ENCODE measurements at places on chromosomes 1 and 21.

- no peak for DNase-seq
Measured at GRCh38 chr1:27646676-27647075, 11.7 kb upstream of the FGR start.

DNA sequence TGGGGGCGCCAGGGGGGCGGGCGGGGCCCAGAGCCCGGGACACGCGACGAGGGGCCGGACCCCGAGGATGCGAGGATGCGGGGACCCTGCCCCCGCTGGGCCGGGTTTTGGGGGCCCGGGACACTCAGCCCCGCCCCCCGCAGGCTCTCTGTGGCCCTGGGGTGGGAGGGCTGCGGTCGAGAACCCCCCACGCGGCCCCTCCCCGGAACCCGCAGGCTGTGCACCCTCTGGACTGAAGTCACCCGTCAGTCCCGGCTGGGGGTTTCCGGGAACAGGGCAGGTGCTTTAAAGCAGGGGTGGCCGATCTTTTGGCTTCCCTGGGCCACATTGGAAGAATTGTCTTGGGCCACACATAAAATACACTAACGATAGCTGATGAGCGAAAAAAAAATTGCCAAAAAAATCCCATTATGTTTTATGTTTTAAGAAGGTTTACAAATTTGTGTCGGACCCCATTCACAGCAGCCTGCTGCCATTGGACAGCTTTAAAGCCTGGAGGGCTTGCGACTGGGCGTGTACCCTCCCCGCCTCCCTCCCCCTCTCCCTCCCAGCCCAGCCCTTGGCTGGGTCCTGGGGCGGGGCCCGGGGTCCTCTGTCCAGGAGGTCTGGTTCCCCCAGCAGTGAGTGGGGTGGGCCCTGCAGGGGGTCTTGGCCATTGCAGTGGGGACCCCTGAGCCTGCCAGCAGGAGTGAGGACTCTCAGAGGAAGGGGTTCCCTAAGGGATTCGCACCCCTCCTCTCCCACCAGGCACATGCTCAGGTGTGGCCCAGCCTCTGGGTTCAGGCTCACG is 21.6 kb upstream of the C1orf159 start:
- peak; percentile 72 for DNase-seq

DNA sequence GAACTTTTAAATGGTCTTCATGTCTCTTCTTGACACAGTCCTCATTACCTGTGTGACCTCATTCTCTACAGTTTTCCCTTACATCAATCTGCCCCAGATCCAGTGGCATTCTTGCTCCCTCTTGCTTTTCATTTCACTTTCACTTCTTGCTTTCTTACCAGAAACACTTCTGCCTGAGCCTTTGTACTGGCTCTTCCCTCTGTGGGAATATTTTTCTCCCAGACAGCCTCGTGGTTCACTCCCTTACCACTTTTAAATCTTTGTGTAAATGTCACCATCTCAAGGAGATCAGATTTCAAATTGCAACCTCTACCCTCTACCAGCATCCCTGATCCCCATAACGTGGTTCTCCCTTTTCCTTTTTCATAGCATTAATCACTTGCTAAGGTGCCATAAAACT is 73.2 kb downstream of the DISC1 start:
- DNase-seq = no peak

DNA sequence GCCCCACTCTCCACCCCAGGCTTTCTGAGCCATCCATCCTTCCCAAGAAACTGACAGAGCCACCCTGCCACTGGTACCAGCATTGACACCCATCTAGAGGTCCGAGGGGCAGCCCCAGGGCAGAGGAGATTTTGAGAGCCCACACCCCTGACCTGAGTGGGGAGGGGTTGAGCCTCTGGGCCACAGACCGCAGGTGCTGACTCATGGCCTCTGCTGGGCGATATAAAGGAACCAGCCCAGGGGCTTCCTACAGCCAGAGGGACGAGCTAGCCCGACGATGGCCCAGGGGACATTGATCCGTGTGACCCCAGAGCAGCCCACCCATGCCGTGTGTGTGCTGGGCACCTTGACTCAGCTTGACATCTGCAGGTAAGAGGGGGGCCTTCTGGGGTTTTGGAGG is at the start of gene PADI4:
Gene PADI4, plus strand, starts transcription at position 252 of the 400 bp plus-strand sequence. Its CDS starts 26 bp downstream, at position 278.
- no peak for DNase-seq

DNA sequence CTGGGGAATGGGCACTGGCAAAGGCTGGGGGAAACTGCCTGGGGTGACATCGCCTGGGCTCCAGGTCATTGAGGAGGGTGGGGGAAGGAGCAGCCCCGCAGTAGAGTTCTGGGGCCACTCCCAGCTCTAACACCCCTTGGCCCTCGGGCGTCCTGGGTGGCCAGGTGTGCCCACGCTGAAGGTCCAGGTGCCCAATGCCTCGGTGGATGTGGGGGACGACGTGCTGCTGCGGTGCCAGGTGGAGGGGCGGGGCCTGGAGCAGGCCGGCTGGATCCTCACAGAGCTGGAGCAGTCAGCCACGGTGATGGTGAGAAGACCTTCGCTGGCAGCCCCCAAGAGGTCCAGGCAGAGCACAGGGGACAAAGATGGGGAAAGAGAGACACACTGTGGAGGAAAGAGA is 7.7 kb downstream of the NTRK1 start:
- DNase-seq = no peak

GRCh38 chr1:56461158-56462127 is 117.9 kb downstream of the PLPP3 start:
- no peak for DNase-seq

DNA sequence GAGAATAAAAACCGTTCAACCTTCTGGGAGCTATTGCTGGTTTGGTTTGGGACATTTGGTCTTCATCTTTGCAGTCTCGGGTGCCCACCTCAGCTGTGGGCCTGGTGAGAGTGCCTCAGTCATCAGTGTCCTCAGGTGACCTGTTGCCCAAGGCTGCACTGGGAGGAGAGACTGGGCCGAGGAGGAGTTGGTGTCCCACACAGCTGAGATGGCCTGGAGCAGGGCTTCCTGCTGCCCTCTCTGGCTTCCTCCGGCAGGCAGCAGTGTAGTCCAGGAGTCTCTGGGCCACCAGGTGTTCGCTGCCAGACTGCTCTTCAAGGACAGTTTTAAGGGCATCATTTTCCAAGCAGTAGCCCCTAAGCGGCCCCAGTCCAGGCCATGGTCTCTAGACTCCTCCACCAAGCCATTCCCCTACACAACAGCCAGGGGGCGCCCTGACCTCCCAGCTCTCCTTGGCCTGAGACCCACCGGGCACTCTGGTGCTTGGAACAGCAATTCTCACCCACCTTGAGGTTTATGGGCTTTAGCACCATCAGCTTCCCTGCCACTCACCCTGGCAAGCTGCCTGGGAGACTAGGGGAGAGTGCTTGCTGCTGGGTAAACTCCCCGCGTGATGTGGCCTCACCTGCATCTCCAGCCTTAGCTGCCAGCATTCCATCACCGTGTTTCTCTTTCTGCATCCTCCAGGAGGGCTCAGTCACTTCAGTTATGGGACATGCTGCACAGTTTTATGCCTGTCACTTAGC is 9.1 kb upstream of the SYTL1 start:
- DNase-seq = no peak

- DNase-seq = peak; percentile 69
Measured at GRCh38 chr1:110312188-110313121, 26.7 kb upstream of the RBM15 start.

DNA sequence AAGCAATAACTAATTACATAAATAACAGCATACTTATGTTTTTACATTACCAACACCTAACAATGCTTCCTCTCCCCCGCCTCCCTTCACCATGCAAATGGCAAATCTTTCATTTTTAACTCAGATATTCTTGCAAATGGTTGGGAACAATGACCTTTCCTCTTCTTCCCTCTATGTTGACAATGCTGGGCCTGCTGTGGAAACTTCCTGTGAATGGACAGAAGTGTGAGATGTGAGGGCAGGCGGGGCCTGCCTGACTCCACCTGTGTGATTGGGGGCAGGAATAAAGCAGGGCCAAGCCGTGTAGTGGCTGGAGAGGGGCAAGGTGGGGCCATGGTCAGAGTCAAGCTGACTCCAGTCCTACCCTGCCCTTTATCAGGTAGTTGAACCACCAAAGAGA is 289.6 kb downstream of the RPS6KC1 start:
- DNase-seq = no peak

DNA sequence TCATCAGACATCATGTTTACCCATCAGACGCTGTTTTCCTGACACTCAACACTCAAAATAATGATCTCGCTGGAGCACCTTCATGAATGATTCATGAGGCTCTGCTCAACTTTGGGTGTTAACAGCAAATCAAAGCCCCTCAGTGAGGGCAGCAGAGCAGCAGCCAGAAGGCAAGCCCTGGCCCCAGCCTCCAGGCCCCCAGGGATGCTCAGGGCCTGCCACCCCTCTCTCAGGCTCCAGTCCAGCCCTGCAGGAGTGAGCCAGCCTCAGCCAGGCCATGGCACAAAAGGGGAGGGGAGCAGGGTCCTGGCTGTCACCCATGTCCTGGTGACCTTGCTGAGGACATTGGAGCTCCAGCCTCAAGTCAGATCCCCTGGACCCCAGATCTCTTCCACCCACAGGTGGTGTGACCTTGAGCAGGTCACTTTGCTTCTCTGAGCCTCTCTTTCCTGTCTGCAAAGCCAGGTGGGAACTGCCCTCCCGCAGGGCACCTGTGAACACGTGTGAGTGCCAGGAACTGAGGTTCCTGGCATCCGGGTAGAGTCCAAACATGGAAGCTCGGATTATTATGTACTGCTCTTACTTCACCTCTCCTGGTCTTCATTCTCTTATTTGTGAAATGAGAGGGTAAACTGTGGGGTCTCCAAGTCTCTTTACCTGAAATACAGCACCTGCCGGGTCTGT is 161.6 kb upstream of the VAMP3 start:
- peak; percentile 76 for DNase-seq

GRCh38 chr1:204377800-204378668 is 18.3 kb upstream of the PLEKHA6 start:
- peak; percentile 82 for DNase-seq

GRCh38 chr1:235331401-235331800 is 3.0 kb downstream of the GGPS1 start:
- DNase-seq = no peak

GRCh38 chr1:152520561-152521090 is 6.3 kb downstream of the CRCT1 start:
- DNase-seq = no peak

- no peak for DNase-seq
Measured at GRCh38 chr1:247107694-247108093, 3.5 kb upstream of the ZNF669 start.

DNA sequence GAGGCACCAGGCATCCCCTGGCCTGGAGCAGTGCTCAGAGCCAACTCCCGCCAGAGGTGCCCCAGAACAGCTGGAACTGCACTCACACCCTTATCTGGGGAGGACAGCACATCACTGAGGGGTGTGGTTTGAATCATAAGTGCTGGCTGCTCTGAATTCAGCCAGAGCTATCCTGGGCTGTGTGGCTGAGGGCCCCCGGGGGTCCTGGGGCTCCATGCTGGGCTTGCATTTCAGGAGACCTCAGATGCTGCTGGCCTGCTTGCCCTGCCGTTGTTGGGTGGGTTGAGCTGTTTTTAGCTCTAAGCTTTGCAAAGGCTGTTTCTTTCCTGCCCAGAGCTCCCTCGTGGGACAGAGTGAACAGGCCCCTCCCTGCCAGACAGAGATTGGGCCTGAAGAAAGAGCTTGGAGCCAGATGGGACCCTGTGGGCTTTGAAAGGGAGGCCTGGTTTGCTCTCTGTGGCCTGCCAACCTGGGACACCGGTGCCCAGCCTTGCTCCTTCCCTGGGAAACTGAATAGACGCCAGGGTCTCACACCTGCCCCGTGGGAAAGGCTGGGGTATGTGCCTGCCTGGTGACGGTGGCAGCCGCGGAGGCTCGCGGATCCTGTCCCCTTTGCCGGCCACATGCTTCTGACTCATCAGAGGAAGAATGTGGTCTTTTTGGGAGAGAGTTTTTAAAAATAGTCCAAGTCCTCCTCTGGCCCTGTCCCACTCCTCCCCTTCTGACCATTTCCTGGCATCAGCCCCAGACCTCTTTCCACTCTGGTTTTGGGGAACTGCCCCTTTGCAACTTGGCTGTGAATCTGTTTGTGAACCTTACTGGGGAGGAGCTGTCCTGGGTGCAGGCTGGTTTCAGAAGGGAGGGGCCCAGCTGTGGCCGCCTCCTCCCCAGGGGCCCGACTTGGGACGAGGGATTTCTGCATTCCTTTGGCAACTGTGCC is 30.0 kb downstream of the ARHGEF10L start:
- DNase-seq = no peak

GRCh38 chr1:31216016-31216415 is 23.7 kb downstream of the NKAIN1 start:
- DNase-seq = peak; percentile 57

GRCh38 chr1:53271446-53272090 is 33.2 kb upstream of the MAGOH start:
- no peak for DNase-seq

DNA sequence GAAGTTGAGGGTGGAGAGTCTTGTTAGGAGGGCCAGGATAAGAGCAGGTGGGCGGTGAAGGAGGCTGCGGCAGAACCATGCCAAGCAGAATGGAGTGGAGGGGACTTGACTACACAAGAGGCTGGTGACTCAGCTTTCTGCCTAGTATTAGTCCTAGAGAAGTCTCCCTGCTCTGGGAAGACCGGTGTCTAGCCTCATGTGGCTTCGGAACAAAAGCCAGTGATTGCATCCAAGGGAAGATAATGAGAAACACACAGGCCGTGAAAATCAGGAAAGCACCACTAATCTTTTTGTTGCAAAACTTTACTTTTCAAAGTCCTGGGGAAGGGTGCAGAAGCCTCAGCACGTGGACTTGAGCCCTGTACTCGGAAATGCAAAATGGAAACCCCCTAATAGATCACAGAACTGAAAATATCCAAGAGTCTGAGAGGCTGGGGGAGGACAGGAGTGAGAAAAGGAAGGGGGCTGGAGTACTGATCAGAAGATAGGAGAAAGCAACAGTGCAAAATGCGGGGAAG is 31.4 kb downstream of the DDR2 start:
- DNase-seq = no peak

- DNase-seq = no peak
Measured at GRCh38 chr1:56417646-56418045, 161.7 kb downstream of the PLPP3 start.

- DNase-seq = no peak
Measured at GRCh38 chr1:89687254-89687653, 54.3 kb downstream of the LRRC8C start.

GRCh38 chr1:22619798-22620197 is 16.6 kb upstream of the C1QA start:
- DNase-seq = peak; percentile 55

Data from NCI-H146 (cell line).